ENCODE measurements at places on chromosomes 1 and 21.

DNA sequence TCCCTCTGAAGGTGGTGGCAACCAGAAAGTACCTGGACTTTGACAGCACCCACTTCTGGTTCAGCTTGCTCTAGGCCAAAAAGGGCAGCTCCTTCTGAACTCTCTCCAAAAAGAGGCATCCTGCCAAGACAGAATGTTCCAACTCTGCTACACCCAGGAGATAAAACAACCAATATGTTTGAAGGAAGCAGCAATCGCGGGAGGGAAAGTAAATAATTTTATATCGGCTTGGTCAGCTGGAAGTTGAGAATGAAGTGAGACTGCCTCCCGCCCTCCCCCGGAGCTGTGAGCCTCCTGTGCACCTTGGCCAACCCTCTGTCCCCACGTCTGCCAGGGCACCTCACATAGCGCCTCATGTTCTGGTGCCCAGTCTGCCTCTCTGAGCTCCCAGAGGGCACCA lies 130.3 kb upstream of the ATP1A1 start:
- DNase-seq = no peak

- DNase-seq = no peak
Measured at GRCh38 chr1:203905275-203905674, 43.9 kb downstream of the SNRPE start.

DNA sequence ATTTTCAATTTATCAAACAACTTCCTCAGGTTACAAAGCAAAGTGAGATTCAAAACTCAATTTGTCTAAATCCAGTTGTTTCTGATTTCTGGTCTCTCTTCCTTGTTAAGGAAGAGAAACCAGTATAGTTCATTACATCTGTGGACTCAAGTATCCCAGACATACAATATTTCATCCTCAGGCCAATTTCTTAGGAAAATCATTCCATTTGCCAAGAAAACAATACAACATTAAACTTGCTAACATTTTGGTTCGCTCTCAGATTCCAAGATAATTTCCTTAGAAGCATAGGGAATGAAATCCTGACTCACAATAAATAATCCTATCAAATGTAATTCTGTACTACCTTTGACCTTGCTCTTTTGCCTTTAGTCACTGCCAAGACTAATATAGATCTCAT lies 11.2 kb upstream of the TTLL7 start:
- DNase-seq = no peak

- DNase-seq = no peak
Measured at GRCh38 chr1:107691540-107691939, 273.4 kb downstream of the VAV3 start.

- DNase-seq = no peak
Measured at GRCh38 chr1:36091698-36092097, 3.0 kb downstream of the ADPRS start.

- no peak for DNase-seq
Measured at GRCh38 chr1:170559166-170559565, 27.2 kb downstream of the GORAB start.
